Upper lobe of left lung (tissue), 6 donors: ENCODE measurements at places on chromosomes 2 and 18. TPM values are rescaled to one million over a fixed set of nuclear protein-coding genes. Genes with fewer than 3 reads are reported as not detected.

DNA sequence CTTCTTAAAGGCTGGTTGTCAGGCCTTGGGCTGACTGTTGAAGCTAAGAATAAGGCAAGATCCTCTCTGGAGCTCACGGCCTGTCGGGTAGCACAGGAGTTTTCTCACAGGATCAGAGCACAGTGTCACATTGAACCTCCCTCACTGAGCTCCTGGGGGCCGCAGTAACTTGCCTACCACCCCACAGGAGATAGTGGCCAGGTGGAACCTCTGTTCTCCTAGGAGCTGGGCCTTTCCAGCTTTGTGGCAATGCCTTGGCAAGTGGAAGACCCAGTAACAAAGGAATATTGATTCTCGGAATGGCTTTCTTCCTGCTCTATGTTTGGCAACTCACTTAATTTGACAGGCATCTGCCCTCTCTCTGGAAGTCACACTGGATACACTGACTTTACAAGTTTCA, 1.2 kb upstream of the ALK start:
- no peak for DNase-seq
- H3K27ac ChIP-seq: no peak overlapping the region
- peaks cover 27% of the 10 kb centered on the region for H3K27me3 ChIP-seq
- H3K4me3 ChIP-seq: no peak overlapping the region
- H3K36me3 ChIP-seq: no peaks in the 10 kb centered on the region
- H3K4me1 ChIP-seq: peaks cover 23% of the 10 kb centered on the region

Gene COL5A2
- 34.6 TPM for total RNA-seq

- no peaks in the 10 kb centered on the region for H3K4me1 ChIP-seq
- no peak overlapping the region for H3K4me3 ChIP-seq
- H3K27ac ChIP-seq: no peak overlapping the region
- H3K27me3 ChIP-seq: no peaks in the 10 kb centered on the region
These were observed 264.5 kb upstream of the LRP1B start for GRCh38 chr2:142395291-142395690.

GRCh38 chr2:11562011-11562410, 28.2 kb downstream of the GREB1 start:
- no peaks in the 10 kb centered on the region for H3K36me3 ChIP-seq
- DNase-seq: no peak
- H3K4me3 ChIP-seq: no peak overlapping the region
- H3K27ac ChIP-seq: no peak overlapping the region
- H3K4me1 ChIP-seq: no peaks in the 10 kb centered on the region

Gene UGT1A10
- not detected for total RNA-seq

DNA sequence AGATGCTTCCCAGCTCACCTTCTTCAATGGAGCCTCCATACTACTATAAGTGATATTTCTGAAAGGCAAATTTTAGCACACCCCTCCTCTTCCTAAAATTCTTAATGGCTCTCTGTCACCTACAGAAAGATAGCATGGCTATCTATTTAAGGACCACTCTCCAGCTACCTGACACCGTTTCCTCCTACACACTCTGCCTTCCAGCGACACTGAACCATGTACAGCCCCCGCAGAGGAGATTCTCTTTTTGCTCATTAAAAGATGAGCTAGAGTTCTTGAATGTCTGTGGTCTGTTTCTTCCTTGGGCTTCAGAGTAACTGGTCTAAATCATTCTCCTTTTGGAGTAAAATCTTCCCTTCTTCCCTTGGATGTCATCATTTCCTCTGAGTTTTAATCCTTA, 38.4 kb upstream of the GAREM1 start:
- H3K4me3 ChIP-seq: no peak overlapping the region
- no peaks in the 10 kb centered on the region for H3K36me3 ChIP-seq
- H3K27me3 ChIP-seq: no peaks in the 10 kb centered on the region
- DNase-seq: no peak
- H3K27ac ChIP-seq: no peak overlapping the region

Gene KCNK3
- 15.4 TPM for total RNA-seq

GRCh38 chr2:44979581-44979980, 29.7 kb downstream of the SIX2 start:
- H3K36me3 ChIP-seq: no peaks in the 10 kb centered on the region
- DNase-seq: no peak
- H3K27ac ChIP-seq: no peak overlapping the region
- H3K4me1 ChIP-seq: peaks cover 3% of the 10 kb centered on the region
